ENCODE measurements at places on chromosomes 16 and 17. TPM values are rescaled to one million over a fixed set of nuclear protein-coding genes. Genes with fewer than 3 reads are reported as not detected.

- no peak overlapping the region for H3K4me3 ChIP-seq
- H3K36me3 ChIP-seq = no peaks in the 10 kb centered on the region
- no peak overlapping the region for H3K27ac ChIP-seq
- no peak for DNase-seq
Measured at GRCh38 chr17:39556423-39556822, 51.3 kb downstream of the NEUROD2 start.

GRCh38 chr17:67718325-67718941 is 697 bp downstream of the NOL11 start:
- peak; percentile 70 for DNase-seq
- peaks cover 9% of the 10 kb centered on the region for H3K4me1 ChIP-seq
- peaks cover 46% of the 10 kb centered on the region for H3K36me3 ChIP-seq
- H3K27me3 ChIP-seq = no peaks in the 10 kb centered on the region
- peak overlapping the region; percentile 70 for H3K4me3 ChIP-seq

GRCh38 chr17:79943347-79944241 is 92.1 kb downstream of the TBC1D16 start:
- H3K27ac ChIP-seq = no peak overlapping the region
- H3K27me3 ChIP-seq = no peaks in the 10 kb centered on the region
- H3K4me1 ChIP-seq = peaks cover 40% of the 10 kb centered on the region
- peaks cover 55% of the 10 kb centered on the region for H3K36me3 ChIP-seq
- no peak overlapping the region for H3K4me3 ChIP-seq

DNA sequence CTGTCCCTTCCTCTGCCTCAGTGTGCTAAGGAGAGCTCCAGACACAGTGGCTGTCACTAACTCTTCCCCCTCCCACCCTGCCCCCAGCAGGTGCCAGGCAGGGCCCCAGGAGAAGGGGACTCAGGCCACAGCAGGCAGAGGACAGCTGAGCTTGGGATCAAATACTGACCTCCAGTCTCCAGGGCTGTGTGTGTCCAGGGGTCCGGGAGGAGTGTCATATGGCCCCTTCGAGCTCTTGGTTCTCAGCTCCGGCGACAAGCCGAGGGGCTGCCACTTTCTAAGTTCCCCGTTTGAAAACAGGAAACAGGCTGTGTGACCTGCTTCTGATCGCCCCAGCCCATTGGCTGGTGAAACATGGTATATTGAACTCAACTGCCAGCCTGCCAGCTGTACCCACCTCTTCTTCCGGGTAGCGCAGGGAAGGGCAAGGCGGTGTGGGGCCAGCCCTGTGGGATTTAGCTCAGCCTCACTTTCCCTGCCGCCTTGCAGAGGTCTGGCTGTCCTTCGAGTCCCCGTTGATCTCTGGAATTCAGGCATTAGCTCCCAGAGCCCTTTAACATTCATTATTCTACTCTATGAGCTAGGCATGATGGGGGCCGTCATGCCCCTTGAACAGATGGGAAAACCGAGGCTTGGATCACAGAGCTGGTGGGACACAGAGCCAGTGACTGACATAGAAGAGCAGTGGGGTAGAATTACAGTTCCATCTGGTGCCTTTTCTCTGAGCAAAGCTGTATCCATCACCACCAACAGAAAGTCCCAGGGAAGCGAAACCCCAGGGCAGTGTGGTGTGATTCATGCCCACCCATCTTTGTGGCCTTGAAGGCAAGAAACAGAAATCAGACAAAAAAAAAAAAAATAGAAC is at the start of gene SNX20:
Gene SNX20, minus strand, starts transcription at position 292 of the 865 bp plus-strand sequence. CDS start 3,786 bp downstream, outside the sequence.
- H3K36me3 ChIP-seq = no peaks in the 10 kb centered on the region
- no peak for DNase-seq
- H3K4me1 ChIP-seq = no peaks in the 10 kb centered on the region

- no peak overlapping the region for H3K4me3 ChIP-seq
- H3K36me3 ChIP-seq = 0 out of 2 replicates have a peak, but pooled peaks cover 2% of the 10 kb centered on the region
- H3K27ac ChIP-seq = no peak overlapping the region
Measured at GRCh38 chr16:78102865-78103264, 3.4 kb downstream of the WWOX start.

PHOSPHO1 gene
- not detected for total RNA-seq

GRCh38 chr17:45906237-45906636 is 11.9 kb downstream of the MAPT start:
- DNase-seq = no peak
- no peaks in the 10 kb centered on the region for H3K36me3 ChIP-seq
- H3K4me3 ChIP-seq = no peak overlapping the region
- H3K27me3 ChIP-seq = peaks cover 75% of the 10 kb centered on the region
- no peaks in the 10 kb centered on the region for H3K4me1 ChIP-seq

DNA sequence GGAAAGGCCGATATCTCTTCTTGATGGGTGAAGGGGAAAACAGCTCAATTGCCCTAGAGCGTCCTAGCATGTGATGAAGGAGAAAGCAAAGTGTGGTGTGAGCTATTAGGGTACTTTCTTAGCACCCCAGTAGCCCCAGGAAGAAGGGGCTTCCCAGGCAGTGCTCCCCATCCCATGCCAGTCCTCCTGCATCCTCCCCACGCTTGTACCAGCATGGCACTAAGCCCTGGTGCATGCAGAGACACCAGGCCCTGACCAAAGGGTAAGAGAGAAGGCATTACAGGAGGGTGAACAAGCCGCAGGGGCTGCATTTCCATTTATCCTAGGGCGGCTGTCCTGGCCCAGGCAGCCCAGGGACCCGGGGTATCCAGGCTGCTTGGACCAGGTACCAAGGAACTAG is 3.1 kb downstream of the CYB561 start:
- H3K4me3 ChIP-seq = no peak overlapping the region
- peaks cover 35% of the 10 kb centered on the region for H3K4me1 ChIP-seq
- H3K27me3 ChIP-seq = no peaks in the 10 kb centered on the region
- H3K27ac ChIP-seq = no peak overlapping the region
- H3K36me3 ChIP-seq = peaks cover 3% of the 10 kb centered on the region

COX6A2 gene
- not detected for total RNA-seq

- H3K27ac ChIP-seq = no peak overlapping the region
- H3K36me3 ChIP-seq = no peaks in the 10 kb centered on the region
- no peaks in the 10 kb centered on the region for H3K4me1 ChIP-seq
- H3K4me3 ChIP-seq = no peak overlapping the region
- no peaks in the 10 kb centered on the region for H3K27me3 ChIP-seq
- no peak for DNase-seq
Measured at GRCh38 chr17:859824-860195, 77.7 kb downstream of the MRM3 start.

DNA sequence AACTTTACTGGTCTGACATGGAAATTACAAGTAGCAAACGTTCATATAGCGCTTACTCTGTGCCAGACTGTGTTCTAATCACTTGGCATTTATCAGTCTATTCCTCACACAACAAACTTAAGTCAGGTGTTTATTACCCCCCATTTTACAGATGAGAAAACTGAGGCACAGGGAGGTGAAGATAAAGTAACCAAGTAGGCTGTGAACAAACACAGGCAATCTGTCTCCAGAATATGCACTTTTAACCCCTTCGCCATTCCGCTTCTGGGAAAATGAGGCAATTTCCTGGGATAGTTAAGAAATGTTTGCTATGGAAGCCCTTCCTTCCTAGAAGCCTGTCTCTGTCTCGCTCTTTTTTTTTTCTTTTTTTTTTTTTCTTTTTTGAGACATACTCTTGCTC is 12.2 kb upstream of the CXCL16 start:
- no peak overlapping the region for H3K4me3 ChIP-seq
- peaks cover 41% of the 10 kb centered on the region for H3K27me3 ChIP-seq
- no peaks in the 10 kb centered on the region for H3K4me1 ChIP-seq

DNA sequence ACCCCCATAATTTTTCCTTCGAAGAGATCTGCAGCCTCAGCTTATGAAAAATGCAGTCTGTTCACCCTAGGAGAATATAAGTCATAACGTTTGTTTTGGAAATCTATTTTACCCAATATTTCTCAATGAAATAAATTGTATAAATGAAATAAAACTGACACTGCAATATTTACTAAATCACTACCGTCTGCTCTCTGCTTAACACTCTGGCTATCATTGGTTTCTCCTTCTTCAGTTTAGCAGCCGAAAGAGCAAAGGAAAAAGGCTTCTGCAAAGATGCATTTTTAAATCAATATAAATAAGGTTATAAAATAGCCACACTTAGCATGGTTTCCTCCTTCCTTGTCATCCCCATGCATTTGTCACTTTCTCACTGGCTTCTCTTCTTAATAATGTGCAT is 148.2 kb downstream of the SNX11 start:
- H3K27ac ChIP-seq = no peak overlapping the region
- H3K4me1 ChIP-seq = no peaks in the 10 kb centered on the region
- no peaks in the 10 kb centered on the region for H3K27me3 ChIP-seq
- no peak overlapping the region for H3K4me3 ChIP-seq
- no peak for DNase-seq

GRCh38 chr17:79800325-79801155 is 3.7 kb upstream of the CBX8 start:
- DNase-seq = peak; percentile 48
- no peak overlapping the region for H3K27ac ChIP-seq
- peaks cover 62% of the 10 kb centered on the region for H3K4me1 ChIP-seq
- peaks cover 78% of the 10 kb centered on the region for H3K27me3 ChIP-seq
- no peak overlapping the region for H3K4me3 ChIP-seq

GRCh38 chr17:18182978-18183333 is 672 bp upstream of the ALKBH5 start:
- peak overlapping the region; percentile 87 for H3K27ac ChIP-seq
- H3K27me3 ChIP-seq = no peaks in the 10 kb centered on the region
- peaks cover 43% of the 10 kb centered on the region for H3K4me1 ChIP-seq
- H3K4me3 ChIP-seq = peak overlapping the region; percentile 53

AKAP10 gene
- 19.0 TPM for total RNA-seq

UNK gene
- total RNA-seq = 28.8 TPM

HID1 gene
- 0.16 TPM for total RNA-seq

- H3K4me1 ChIP-seq = no peaks in the 10 kb centered on the region
- no peak for DNase-seq
- H3K36me3 ChIP-seq = no peaks in the 10 kb centered on the region
- H3K27ac ChIP-seq = no peak overlapping the region
- H3K4me3 ChIP-seq = no peak overlapping the region
Measured at GRCh38 chr16:67490335-67491096, 7.2 kb upstream of the AGRP start.

DNA sequence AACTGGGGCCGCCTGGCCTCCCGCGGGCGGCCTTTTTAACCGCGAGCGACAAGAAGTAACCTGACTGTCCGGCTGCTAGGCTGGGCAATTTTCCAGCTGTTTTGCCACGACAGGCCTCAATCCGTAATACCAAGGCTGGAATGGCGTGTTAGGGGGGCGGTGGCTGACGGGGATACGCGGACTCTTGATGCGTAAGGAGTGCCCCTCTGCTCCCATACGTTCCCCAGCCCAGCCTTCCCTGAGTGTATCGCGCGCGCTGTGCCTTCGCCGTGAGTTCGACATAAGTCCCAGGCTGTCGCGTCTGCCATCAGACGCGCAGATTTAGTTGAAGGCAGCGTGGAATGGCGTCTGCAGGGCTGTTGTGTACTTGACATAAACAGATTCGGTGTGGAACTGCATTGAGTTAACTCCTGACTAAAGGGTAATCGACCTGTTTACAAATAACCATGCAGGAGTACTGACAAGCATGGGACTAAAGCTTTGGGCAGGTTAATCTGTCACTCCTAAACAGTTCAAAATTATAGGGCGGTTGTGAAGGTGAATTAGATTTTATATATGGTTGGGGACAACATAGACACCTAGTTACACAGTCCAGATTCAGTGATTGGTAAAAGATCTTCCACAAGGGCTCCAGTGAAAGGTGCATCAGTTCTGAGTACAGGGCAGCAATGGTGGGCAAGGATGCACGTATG is 16.6 kb upstream of the ERN1 start:
- H3K27me3 ChIP-seq = no peaks in the 10 kb centered on the region
- DNase-seq = no peak
- peak overlapping the region; percentile 72 for H3K27ac ChIP-seq
- H3K4me3 ChIP-seq = peak overlapping the region; percentile 57

FAM20A gene
- not detected for total RNA-seq

TBC1D3E gene
- total RNA-seq = not detected

DNA sequence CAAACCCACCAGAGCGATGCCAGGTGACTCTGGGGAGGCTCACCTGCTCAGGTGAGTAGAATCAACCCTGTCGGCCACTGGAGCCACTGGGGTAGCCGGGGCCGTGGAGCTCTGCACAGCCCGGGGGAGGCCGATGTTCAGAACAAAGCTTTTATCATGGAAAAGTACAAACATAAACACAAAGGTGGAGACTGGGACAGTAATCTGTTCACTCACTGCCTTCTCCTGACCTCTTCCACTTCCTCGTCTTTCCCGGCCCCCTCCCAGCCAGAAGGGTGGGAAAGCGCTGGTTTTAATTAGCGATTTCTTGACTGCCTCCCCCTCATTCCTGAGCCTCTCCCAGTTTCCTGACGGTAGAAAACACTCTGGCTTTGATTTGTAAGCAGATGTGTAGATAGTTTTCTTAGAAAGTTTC is 9.8 kb upstream of the TEX19 start:
- H3K27me3 ChIP-seq = no peaks in the 10 kb centered on the region
- H3K4me1 ChIP-seq = peaks cover 13% of the 10 kb centered on the region
- no peak overlapping the region for H3K4me3 ChIP-seq

ABCC6 gene
- total RNA-seq = not detected

- no peak overlapping the region for H3K4me3 ChIP-seq
- no peaks in the 10 kb centered on the region for H3K36me3 ChIP-seq
- no peaks in the 10 kb centered on the region for H3K27me3 ChIP-seq
- no peak overlapping the region for H3K27ac ChIP-seq
- no peaks in the 10 kb centered on the region for H3K4me1 ChIP-seq
Measured at GRCh38 chr16:75130150-75130771, 13.7 kb upstream of the LDHD start.

DNA sequence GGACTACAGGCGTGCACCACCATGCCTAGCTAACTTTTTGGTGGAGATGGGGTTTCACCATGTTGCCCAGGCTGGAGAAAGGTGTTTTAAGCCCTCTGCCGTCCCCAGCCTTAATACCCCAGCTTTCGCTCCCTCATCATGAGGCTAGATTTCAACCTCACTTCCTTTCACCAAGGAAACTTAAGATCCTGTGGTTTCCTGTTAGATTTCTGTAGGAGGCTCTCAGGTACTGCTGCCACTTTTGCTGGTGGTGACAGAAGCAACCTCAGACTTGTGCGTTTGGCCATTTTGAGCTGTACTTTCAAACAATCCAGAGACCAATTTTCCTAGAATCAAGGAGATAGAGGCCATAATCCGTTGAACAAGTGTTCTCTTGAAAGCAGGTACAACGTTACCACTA is 36.2 kb downstream of the MPHOSPH6 start:
- H3K4me3 ChIP-seq = no peak overlapping the region
- no peaks in the 10 kb centered on the region for H3K27me3 ChIP-seq
- no peaks in the 10 kb centered on the region for H3K4me1 ChIP-seq

- no peak for DNase-seq
- peaks cover 7% of the 10 kb centered on the region for H3K4me1 ChIP-seq
- no peak overlapping the region for H3K4me3 ChIP-seq
- H3K36me3 ChIP-seq = no peaks in the 10 kb centered on the region
- H3K27ac ChIP-seq = no peak overlapping the region
- H3K27me3 ChIP-seq = no peaks in the 10 kb centered on the region
Measured at GRCh38 chr17:9671559-9671958, 26.2 kb downstream of the USP43 start.

GLIS2 gene
- 0.71 TPM for total RNA-seq
